ENCODE measurements at places on chromosomes 2 and 18.

DNA sequence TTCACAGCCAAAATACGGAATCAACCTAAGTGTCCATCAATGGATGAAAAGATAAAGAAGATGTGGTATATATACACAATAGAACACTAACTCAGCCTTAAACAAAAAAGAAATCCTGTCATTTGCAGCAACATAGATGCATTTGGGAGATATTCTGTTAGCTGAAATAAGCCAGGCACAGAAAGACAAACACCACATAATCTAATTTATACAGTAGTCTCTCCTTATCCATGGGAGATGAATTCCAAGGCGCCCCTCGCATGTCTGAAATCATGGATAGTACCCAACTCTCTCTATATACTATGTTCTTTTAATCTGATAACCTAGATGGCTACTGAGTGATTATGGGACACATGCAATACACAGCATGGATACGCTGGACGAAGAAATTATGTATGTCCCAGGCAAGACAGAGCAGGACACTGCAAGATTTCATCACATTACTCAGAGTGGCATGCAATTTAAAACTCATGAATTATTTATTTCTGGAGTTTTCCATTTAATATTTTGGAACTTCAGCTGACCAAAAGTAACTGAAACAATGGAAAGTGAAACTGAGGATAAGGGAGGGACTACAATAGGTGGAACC lies 39.5 kb downstream of the ORC4 start:
- DNase-seq: no peak

DNA sequence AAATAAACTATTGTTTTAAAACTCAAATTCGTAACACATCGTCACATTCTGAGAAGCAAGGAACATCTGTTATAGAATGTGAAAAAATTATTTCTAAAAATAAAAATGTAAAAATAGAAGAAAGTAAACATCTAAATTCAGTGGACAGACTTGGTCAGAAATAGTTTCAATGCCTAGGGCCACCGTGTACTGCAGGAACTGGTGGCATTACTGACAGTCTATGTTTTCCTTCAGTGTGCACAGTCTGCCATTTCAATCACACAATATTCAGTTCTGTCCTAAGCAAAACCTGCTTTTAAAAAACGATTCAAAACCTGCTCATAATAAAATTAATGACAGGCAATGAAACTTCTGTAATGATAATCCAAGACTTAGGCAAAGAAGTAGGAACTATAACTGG lies 190.1 kb downstream of the ERBB4 start:
- DNase-seq: no peak

DNA sequence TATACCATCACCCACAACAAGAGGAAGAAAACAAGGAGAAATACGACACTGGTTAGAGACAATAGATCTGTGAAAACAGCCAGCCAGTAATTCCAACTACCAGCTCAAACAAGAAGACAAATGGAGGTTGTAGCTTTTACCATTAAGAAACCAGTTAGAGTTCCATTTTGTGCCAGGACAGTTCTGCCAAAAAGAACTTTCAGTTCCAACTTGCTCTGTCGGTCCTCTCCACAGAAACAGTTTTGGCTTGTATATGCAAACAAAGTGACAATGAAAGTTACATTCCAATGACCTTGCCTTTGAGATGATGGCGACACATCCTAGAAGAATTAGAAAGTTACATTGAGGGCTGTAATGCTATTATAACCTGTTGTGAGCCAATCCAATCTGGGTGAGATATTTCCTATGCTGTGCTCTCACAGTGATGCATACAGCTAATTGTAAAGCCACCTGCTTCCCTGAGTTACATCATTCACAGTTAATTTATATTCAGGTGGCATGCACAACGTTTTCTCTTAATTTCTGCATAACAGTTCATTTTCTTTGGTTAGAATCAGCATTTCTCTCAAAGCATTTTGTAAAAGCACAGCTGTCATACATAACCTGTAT lies 1378.4 kb upstream of the PIK3C3 start:
- peak; percentile 4 for DNase-seq

- DNase-seq: no peak
Measured at GRCh38 chr2:28240937-28241336, 151.7 kb upstream of the FOSL2 start.

Data from astrocyte of the spinal cord (primary cell).